ENCODE measurements at places on chromosomes 11 and 22. TPM values are rescaled to one million over a fixed set of nuclear protein-coding genes. Genes with fewer than 3 reads are reported as not detected.

The CASP5 gene
- 0.72 TPM for total RNA-seq

DNA sequence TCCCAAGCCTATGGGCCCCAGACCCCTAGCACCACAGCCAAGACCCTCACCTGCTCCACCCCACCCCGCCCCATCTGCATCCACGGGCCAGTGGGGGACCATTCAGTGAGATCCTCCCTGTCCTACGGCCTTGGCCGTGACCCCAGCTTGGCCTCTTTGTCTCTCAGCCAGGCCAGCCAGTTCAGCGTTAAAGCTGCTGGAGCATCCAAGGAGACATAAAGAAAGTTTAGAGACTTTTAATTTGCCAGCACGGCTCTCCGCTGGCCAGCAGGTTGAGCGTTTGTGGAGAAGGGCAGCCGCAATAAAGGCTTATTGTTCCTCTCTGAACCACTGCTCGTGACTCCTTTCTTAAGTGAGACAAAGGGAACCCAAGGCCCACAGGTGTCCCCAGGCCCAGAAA lies 49.3 kb upstream of the LMO1 start:
- no peak for DNase-seq

DNA sequence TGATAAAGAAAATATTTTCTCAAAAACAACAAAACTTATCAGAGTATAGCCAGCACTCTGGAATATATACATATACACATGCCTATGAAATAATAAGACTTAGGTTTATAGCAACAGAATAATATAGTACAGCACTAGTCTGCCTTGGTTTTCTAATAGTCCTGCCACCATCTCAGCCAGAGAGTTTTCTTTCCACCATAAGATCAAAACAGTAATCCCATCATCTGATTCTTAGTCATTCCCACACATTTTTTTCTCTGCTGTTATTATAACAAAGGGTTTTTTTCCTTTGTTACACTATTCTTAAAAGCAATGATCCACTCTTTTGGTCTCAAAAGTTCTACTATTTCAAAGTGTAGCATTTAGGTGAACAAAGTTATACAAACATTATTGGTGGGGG lies 15.1 kb downstream of the MTMR2 start:
- DNase-seq = no peak

DNA sequence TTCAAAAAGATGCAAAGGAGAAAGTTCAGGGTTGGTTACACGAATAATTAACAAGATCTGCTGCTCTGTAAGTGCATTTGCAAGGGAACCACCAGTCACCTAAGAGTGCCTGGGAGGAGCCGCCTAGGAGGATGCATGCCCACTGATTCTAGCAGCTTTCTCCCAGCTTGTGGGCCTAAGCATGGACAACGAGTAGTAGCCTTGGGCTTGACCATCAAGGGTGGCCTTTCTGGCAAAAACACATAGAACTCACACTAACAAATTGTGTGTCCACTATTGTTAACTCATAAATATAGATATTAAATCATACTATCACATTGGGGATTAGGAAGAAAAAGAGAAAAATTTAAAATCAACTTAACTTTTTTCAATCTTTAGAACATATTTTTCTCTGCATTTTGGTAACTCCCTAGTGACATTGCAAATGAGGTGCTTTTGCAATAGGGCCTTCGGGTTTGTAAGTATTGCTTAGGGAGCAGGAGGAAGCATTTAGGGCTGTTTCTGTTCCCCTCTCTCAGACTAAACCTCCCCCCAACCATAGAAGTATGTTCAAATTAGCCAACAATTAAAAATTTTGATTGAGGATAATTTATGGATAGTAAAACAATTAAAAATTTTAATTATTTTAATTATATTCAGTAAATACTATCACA lies 57.3 kb upstream of the CEP295 start:
- DNase-seq = no peak

DNA sequence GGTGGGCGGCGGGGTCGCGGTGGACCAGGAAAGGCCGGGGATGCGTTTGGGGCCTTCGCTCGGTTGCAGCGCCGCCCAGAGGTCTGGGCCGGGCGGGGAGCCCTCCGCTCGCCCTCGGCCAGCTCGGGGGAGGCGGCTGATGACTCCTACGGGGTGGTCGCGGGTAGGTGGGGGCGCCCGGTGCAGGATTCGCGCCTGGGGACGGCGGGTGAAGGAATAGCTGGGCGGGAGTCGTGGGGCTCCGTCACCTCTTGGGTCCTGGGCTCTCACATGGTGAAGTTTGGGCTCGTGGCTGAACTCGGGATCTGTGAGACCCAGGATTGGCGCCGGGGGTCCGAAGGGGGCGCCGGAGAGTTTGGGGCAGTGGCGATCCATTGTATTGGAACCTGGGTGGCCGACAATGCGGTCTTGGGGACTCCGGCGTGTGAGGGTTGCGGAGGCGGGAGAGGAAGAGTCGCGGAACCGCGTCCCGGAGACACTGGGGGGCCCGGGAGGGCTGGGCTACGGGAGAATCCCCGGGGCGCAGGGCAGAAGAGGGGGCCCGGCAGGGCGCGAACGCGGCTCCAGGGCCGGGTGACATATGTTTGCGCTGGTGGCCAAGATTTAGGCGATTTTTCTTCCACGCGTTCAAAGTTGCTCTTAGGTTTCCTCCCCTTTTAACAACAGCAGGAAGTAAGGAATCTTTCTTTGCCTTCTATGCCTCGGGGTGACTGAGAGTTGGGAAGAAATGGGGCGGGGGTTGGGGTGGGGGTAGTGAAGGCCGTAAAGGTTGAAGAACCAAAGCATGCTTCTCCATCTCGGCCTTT lies 935 bp downstream of the QSER1 start:
- no peak for DNase-seq
